ENCODE measurements at places on chromosomes 3 and 15.

GRCh38 chr15:59570315-59570714, 41.3 kb upstream of the GCNT3 start:
- DNase-seq: no peak

GRCh38 chr3:4672725-4673275, 179.7 kb downstream of the ITPR1 start:
- DNase-seq: no peak

DNA sequence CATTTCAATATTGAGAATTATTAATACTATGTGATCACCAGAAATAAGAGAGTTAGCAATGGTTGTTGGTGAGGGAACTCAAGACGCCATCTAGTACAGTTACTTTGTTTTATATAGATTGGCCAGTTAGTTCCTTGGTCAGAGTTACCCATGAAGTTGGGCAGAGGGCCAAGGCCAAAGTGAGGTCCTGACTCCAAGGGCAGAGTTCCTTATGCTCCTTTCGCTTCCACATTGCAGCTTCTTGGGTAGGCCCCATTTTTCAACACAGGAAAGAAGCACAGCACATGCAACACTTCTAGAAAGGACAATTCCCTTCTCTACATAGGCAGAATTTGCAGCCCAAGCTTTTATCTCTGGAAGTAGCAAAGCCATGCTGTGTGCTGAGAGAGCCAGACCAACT, 178.6 kb downstream of the KCNAB1 start:
- DNase-seq: no peak

DNA sequence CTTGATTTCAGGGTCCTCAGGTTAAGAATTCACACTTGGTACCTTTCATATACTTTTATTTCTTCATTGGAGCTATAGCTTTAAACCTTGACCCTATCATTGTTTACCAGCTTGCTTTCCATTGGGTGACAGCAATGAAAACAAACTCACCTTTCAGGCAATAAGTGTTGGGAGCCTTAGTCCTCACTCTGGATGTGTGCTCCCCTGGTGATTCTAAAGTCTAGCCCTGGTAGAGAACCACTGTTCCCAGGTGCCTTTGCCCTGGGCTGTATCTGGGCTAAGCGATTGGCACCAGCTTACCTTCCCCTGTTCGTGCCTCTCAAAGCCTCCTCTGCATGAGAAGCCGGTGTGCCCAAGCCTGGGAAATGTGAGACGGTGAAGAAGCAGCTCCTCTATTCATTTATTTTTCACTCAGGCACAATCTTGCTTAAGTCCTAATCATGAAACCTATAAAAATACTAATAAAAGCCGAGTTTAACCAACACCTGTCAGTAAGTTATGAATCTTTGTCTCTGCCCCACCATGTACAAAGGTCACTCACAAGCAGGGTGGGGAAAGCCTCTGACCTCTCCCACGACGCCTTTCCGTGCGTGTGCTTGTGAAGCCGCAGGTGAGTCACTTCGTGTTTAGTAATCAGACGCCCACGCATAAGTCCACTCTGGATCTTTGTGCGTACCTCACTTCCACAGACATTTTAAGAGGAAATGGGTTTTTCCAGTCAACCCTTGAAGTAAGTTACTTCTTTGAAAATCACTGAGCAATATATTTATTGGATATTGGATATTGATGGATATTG, 12.8 kb upstream of the ARRDC4 start:
- no peak for DNase-seq

- DNase-seq: no peak
These were observed 9.8 kb downstream of the HEG1 start for GRCh38 chr3:125045965-125046364.

DNA sequence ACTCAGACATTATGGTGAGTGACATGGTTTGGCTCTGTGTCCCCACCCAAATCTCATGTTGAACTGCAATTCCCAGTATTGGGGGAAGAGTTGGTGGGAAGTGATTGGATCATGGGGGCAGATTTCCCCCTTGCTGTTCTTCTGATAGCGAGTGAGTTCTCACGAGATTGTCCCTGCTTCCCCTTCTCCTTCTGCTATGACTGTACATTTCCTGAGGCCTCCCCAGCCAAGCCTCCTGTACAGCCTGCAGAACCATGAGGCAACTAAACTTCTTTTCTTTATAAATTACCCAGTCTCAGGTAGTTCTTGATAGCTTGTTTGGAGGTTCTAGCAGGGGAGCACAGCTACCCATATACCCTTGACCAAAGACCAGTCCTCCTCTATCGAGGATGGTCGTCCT, 45.9 kb downstream of the ADAM10 start:
- no peak for DNase-seq

- DNase-seq: peak; percentile 18
These were observed at the start of gene DNAJB8 for GRCh38 chr3:128466840-128467541. TSS of gene DNAJB8 (minus strand) at chr3:128466890. CDS start at chr3:128463245, 3,645 bp downstream.

DNA sequence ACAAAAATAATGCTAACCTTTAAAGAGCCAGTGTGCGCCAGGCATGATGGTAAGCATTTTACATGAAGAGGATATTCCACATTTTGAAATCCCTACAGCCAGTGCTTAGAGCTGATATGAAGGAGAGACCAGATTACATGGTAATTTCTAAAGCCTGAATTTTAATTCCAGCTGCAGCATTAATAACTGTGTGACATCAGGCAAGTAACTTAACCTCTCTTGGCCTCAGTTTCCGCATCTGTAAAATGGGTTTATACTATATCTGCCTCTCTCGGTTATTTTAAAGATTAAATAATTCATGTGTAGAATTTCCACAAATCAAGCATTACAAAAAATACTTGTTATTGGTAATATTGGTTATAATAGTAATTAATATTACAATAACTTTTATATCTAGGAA, 165.4 kb downstream of the UACA start:
- no peak for DNase-seq

GRCh38 chr3:72553298-72553697, 294.9 kb downstream of the SHQ1 start:
- DNase-seq: no peak

- no peak for DNase-seq
These were observed 22.3 kb upstream of the CFAP161 start for GRCh38 chr15:81111510-81112470.

DNA sequence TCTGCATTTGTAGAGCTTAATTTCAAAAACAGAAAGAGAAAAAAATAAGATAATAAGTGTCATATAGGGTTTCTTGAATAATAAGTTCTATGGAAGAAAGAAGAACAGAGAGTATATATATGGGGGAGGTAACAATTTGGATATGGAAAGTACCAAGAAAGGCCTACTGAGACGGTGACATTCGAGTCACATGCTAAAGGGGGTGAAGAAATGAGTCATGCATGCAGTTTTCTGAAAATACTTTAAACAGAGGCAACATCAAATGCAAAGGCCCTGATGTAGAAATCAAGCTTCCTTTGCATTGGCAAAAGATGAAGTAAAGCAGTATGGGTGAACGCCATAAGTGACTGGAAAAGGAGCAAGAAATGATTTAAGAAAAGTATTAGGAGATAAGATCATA, 371.6 kb upstream of the ZNF385D start:
- DNase-seq: no peak

DNA sequence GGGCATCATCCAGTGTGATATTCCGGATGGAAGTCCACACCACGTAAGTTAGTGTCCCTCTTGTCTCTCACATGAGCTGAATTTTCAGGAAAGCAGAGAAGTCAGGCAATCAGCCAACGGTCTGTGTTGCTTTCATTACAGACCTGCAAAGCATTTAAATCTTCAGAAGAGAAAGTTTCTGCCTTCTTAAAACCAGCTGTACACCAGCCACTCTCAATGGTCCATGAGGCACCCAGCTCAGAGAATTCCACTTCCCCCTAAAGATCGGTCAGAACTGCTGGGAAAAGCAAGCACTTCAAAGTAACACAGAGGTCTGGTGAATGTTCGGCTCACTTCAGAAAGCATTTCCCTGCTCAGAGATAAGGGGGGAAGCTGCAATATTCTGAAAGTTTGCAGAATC, 903.7 kb downstream of the EPHA3 start:
- DNase-seq: no peak

GRCh38 chr15:65245096-65245856, 34.0 kb upstream of the CILP start:
- DNase-seq: no peak

- no peak for DNase-seq
These were observed 47.4 kb upstream of the TPM1 start for GRCh38 chr15:62994975-62995681.

GRCh38 chr3:139074565-139075115, 29.9 kb upstream of the PRR23C start:
- DNase-seq: no peak

DNA sequence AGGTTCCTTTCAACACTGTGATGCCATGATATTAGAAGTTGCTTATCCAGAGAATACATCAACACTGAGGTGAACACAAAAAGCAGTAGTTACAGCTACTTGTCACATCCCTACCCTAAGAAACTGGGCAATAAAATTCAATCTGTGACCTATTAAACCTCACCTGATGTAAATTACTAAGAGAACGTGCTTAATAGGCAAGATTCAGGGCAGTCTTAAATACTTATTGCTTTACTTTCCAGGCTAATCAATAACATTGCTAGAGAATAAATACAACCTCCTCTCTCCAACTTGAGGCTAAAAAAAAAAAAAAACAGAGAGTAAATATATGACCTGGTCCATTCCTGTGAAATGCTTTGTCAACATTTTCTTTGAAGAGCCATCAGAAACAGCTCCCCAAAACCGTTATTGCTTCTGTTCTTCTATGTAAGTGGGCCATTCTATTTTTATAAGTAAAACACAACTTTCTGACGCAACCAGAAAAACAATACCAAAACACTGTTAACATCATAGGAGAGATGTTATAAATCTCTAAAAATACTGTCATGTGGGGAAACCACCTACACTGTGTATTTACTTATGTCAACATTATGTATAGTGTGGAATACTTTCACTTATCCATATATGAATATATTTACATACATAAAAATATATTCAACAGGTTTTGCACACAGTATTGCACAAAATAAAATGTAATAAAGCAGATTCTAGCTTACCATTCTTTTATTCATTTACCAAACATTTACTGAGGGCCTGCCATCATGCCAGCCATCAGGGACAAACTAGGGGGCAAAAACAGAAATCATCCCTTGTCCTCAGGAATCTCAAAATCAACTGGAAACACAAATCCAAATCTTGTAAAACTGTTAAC, 2.7 kb downstream of the NKIRAS1 start:
- no peak for DNase-seq

GRCh38 chr15:62269504-62269903, 104.4 kb upstream of the C2CD4B start:
- DNase-seq: no peak

DNA sequence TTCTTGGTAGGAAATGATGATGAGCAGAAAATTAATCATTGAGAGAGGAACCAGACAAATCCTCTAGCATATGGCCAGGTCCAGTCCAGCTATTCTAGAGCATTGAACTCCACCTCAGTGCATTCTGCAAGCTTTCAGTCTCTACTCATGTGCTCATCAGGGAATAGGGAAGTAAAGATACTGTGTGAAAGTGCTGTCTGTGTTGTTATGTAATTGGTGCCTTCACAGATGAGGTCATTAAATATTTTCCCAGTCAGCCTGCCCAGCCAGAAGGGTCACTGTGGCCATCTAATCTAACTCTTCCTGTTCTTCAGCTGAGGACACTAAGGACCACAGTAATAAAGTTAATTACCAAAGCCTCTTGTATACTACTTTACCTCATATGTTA, 28.2 kb downstream of the C3orf62 start:
- DNase-seq: no peak

DNA sequence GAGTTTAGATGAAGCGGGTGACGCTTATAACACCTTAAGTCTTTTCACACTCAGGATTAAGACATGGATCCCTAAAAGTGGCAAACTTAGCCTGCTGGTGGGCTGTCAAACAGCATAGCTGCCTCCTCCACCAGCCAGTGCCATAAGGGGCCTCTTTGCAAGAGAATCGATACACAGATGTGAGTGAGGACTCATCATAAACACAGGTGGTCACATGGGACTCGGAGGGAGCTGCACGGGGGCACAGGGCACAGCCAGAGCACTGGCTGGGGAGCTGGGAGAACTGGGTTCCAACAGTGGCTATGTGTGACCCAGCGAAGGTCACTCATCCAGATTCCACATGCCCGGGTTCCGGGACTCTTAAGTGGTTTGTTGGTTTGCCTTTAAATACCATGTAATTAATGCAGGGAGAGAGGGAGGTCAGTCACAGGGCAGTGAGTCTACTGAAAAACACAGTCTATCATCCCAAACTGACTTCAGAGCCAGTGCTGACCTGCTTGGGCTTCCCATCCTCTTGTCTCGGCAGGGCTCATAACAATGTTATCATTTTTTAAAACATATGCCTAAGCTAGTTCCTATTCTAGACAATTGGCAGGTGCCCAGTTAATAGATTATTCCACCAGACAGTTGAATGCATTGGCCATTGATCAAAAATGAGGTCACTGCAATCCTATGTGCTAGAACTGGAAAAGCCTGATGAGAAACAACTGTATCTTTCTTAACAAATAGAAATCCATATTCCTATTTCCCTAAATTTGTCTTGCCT, 51.8 kb downstream of the SLC12A8 start:
- DNase-seq: no peak

DNA sequence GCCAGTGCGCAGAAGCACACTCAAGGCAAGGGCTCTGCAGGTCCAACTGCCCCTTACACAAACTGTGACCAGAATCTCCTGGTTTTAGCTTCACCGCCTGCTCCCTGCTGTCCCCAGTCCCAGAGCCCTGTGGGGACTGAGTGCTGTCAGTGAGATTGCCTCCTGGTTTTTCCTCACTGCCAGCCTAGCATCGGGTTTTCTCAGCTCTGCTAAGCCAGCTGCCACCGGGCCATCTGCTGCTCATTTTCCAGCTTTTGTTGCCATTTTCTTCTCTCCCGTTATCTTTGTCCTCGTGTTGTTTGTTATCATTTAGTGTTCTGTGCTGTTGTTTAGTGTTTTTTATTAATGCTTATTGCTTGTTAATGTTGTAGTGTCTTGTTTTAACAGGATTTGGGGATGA, 79.5 kb upstream of the BLM start:
- no peak for DNase-seq

GRCh38 chr3:197510642-197511018, 45.1 kb downstream of the BDH1 start:
- no peak for DNase-seq

DNA sequence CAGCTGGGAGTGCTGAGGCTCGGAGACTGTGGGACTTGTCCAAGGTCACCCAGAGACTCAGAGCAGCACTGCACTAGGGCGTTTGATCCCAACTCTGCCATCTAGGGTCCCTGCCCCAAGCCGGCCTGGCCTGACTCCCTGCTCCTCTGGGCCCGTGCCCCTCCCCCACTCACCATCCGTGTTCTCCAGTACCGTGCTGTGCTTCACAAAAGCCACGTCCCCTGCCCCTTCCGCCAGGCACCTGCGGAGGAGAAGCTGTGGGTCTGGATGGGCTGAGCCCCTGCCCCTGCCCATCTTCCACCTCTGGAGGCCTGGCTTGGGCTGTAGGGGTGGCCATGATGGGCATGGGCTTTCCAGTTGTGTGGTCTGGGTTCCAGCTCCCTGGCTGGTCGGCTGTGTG, 8.4 kb downstream of the MELTF start:
- DNase-seq: no peak

GRCh38 chr15:48584090-48584811, 61.3 kb downstream of the FBN1 start:
- DNase-seq: no peak

GRCh38 chr15:66948294-66948693, 117.1 kb upstream of the SMAD3 start:
- no peak for DNase-seq

Measured in stimulated activated CD8-positive, alpha-beta memory T cell treated with anti-CD3 and anti-CD28 coated beads, Interleukin-4, amount 100 ng/mL, for 4 hours (primary cell).